Lung (tissue), 17 donors: ENCODE measurements at places on chromosomes 2 and 18.
A peak's percentile ranks its signal among the peaks of the same experiment; 100 is the strongest.

DNA sequence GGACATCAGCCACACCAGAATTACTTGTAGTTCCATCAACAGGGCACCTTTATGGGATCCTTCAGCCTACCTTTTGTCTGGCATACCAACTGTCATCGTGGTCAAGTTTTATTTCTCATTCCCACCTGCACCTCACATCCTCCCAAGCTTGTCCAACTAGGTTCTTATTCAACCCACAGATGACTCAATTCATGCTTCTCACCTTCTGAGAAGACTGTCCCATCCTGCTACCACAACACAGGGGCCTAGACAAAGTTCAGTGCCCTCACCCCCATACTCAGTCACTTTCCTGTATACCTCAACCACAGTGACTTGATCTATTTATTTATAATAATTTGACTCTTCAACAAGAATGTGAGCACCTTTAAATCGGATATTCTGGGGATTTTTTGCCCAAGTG is 114.4 kb upstream of the ACVR1C start:
- no peak for DNase-seq

GRCh38 chr2:110994250-110994961 is 126.3 kb upstream of the BCL2L11 start:
- DNase-seq, result peak; percentile 38

DNA sequence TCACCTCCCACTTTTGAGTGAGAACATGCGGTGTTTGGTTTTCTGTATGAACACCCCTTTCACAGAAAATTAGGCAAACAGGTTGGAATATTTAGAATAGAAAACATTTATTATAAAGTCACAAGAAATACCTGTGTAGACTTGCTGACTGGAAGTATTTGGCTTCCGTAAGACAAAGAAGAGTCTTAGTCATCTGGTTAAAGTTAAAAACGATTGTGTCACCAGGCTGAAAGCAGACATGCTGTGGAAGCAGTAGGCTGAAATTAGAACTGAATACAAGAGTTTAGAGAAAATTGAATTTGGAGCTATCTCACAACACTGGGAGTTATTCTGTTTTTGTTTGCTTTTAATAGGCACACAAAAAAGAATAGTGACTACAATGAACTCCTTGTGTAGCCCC is 16.2 kb upstream of the CLASP1 start:
- no peak for DNase-seq

DNA sequence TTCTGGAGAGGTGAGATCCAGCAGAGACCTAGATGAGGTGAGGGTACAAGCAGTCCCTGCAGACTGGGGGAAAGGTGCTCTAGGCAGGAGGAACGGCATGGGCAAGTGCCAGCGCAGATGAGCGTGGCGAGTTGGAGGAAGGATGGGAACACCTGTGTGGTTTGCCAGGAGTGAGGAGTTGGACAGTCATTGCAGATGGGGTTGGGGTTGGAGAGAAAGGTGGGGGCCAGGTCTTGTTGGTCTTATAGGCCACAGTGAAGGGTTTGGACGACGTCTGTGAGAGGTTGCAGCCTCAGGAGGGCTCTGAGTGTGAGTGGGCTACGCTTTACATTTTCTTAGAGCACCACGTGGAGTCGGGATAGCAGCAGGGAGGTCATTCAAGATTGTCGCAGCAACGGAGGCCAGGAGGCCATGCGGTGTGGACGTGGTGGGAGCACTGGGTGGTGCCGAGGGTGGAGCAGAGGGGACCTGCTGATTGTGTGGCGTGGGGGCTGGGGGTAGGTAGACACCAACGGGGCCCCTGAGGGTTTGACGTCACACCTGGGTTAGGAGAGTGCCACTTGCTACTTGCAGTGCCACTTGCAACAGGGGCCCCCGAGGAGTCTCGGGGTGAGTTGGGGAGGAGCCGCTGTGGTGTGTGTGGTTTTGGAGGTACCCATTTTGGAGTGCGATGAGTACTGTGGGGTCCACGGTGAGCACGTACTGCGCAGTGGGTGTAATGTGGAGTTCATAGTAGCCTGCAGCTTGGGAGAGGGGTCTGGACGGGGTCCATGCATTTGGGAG is 66.2 kb downstream of the LPIN1 start:
- DNase-seq, result no peak

DNA sequence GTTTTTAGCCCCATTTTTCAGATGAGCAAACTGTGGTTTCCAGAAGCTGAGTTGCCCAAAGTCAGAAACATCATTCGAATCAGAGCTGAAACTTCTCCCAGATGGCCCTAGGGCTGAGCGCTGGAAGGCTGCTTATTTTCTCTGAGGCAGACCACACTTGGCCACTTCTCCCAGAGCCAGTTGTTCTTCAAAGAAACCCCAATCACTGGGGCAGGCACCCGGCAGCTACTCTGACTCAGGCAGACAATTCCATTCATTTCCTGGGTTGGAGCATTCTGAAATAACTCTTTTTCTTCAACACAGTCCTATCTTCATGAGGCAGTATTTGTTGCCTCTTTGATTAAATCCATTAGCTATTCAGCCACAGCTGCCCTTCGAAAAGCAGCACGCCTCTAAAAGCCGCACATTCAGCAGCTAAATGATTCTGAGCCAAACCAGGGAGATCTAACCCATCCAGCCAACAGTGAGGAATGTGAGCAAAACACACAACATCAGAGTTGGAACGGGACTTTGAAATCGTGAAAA is 40.9 kb downstream of the LRATD1 start:
- DNase-seq, result peak; percentile 17

- no peak for DNase-seq
Observed at GRCh38 chr2:121677855-121678254, 28.6 kb upstream of the CLASP1 start.
